GM23338 (cell line): ENCODE measurements at places on chromosomes 11 and 22.
A peak's percentile ranks its signal among the peaks of the same experiment; 100 is the strongest.

- no peak for DNase-seq
Observed at GRCh38 chr11:115498354-115498753, 5.9 kb downstream of the CADM1 start.

DNA sequence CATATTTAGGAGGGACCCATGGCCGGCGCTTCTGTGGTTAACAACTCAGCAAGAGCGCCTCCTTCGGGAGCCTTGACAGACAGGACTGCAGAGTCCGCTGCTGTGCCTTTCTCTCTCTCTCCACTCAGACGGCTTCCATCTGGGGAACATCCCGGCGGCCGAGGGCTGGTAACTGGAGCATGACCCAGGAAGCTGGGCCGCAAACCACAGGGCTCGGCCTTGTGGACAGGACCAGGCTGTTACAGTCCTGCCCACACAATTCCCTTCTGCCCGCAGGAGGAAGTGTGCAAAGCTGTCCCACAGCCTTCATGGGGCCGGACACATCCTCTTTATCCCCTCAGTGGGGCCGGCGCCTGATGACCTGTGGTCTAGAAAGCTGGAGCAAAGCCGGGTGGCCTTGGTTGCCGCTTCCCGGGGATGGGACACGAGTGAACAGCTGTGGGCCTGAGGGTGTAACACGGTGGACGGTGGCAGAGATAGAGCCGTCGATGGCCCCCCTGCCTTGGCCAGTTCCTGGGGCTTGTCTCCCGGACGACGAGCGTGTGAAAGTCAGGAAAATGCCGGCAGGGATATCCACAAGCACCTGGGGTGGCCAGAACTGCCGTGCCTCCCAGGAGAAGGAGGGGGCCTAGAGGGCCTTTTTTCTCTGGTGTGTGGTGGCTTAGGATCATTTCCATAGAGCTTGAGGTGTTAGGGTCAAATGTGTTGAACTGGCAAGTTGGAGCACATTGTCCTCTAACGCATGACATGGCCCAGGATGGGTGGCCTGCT lies 50.1 kb downstream of the FBLN1 start:
- DNase-seq = peak; percentile 73

DNA sequence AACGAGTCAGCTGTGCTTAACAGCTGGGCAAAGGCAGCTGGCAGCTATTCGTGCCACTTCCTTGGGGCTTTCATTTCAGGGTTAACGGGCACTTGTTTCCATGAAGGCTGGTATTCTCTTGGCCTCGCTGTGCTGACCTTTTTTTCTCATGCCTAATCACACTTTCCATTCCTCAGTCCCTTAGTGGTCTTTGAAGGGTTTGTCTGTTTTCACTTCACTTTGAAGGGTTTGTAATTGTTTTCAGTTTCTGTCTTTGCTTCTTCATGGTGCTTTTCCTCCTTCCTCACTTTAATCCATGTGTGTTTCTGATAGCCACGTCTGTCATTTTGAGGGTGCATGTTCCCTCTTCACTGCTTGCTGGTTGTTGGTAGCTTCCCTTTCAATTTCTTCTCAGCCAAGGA lies 24.6 kb downstream of the PPIL2 start:
- DNase-seq = no peak

- no peak for DNase-seq
Observed at GRCh38 chr11:128497061-128497775, 90.1 kb downstream of the ETS1 start.

DNA sequence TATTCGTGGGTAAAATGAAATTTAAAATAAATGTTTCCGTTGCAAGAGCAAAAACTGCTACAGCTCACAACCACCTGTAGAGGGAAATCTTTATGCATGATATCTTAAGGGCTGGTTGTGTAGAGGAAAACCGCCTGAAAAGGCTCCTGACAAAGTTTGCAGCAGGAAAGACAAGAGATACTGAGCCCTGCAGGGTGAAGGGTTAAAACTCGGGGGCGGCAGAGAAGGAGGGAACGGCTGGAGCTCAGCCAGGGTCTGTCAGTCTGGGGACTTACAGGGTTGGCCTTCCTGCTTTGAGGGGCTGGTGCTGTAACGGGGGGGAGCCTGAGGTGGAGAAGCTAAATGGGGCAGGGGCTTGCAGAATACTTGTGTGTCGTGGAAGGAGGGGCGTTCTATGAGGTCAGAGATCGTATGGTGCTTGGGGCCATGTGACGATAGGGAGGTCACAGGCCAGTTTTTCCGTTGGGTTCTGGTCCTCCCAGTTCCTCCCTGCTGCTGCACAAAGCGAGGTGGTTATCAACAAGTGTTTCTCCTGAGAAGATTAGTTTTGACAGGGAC lies 122.9 kb upstream of the HSD17B12 start:
- DNase-seq = peak; percentile 67

DNA sequence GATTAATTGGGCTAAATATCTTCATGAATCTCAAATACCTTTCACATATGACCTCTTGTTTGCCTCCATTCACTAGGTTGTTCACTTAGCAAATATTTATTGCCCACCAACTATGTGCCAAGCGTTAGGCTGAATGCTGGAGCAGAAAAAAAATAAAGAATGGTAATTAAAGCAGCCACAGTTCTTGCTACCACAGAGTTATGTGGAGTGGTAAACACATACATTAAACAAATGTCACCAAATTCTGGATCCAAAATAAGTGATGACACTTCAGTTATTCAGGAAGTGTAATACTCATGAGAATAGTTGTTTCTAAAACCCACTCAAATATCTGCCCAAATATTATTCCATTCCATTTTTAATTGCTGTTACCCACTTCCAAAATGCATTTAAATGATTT lies 128.4 kb downstream of the GRIA4 start:
- DNase-seq = no peak

DNA sequence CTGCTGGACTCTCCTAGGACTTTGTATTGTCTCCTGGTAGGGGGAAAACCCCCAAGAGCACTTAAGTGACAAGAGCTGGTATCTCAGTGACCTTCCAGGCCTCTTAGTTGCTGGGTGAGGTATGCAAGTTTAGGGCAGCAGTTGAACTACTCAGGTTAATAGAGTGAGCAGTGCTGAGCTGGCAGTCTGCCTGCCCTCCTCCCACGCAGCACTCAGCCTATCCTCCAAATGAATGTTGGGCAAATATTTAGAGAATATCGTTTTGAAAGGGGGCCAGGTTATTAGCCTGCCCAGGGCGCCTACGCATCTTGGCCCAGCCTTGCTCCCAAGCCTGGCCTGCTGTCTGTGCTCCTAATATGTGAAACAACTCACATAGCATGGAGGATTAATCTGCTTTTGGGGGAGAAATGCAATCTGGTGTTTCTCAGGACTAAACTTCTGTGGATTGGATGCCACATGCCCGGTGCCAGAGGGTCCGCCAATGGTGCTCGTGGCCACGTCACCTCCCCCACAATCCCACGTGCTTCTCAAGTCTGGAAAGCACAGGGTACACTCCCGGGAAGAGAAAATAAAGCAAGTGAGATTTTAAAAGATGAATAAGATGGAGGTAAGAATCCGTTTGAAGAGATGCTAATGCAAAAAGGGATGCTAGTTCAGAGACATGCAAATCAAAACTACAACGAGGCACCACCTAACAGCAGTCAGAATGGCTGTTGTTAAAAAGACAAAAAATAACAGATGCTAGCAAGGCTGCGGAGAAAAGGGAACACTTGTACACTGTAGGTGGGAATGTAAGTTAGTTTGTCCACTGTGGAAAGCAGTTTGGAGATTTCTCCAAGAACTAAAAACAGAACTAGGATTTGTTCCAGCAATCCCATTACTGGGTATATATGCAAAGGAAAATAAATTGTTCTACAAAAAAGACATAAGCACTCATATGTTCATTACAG lies 67.7 kb downstream of the SPON1 start:
- DNase-seq = no peak

DNA sequence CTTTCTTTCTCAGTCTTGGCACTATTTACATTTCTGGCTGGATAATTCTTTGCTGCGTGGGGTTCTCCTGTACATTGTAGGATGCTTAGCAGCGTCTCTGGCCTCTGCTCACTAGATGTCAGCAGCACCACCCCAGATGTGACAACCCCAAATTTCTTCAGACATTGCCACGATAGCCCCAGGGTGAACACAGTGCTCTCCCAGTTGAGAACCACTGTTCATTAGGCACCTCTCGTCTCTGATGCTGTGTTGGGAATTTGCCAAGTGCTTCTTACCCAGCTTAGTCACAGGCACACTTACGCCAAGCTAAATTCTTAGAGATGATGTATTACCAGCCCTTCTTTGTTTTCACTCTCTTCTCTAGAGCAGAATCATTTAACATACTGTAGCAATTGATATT lies 9.4 kb downstream of the TRIM6 start:
- no peak for DNase-seq

DNA sequence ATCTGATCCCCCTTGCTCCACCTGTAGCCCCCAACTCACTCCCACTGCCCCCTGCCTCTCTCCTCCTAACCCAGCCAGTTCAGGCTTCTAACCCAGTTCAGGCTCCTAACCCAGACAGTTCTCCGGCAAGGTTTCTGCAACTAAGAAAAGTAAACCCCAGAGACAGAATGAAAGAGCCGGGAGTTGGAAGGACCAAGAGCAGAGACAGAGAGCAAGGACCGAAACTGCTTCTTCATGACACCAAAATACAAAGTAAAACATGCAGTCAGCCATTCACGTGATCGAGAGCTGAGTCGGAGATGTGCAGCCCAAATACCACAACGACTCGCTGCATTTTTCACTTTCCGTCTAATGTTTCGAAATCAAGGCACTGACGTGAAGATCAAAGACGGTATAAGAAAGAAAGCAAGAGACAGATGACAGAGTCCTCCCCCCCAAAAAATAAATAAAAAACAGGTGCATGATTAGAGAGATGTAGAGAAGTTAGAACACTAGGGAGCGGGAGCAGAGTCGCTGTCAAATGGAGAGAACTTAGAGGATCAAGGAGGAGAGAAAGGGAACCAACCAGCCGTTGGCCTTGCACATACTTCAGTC lies 884 bp downstream of the IL10RA start:
- DNase-seq = no peak

- no peak for DNase-seq
Observed at GRCh38 chr11:15765530-15765929, 590.8 kb downstream of the SOX6 start.

GRCh38 chr11:12356944-12357655 lies 20.3 kb upstream of the PARVA start:
- no peak for DNase-seq

GRCh38 chr22:43260331-43261231 lies 73.6 kb upstream of the TTLL12 start:
- DNase-seq = peak; percentile 42

DNA sequence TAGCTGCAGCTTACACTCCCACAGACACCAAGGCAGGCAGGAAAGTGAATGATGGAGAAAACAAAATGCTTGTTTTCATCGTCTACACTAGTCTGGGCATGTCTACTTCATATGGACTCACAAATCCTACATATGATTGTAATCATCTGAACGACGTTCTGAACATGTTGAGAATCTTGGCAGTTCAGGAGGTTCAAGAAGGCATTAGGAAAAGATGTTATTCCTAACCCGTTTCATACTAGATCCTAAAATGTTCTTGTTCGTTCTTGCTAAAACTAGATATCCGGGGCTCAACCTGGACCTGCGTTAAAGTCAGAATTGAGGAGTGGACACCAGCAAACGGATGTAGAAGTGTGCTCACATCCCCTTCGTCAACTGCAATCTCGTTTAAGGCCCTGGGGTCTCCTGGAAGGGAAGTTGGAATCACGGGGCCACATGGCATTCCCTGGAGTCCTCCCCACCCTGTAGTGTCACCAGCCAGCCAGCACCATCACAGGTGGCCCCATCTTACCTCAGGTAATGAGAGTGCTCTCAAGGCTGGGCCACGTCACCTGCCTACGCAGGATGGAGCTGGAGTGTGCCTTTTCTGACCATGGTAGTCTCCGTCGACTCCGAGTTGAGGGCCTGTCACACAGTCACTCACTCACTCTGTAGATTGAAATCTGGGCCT lies 37.3 kb downstream of the C11orf58 start:
- no peak for DNase-seq

GRCh38 chr22:30685178-30685577 lies 9.5 kb upstream of the OSBP2 start:
- DNase-seq = no peak

- no peak for DNase-seq
Observed at GRCh38 chr22:46748908-46749675, 11.0 kb upstream of the CERK start.

GRCh38 chr11:46917109-46917761 lies 1.1 kb downstream of the LRP4 start:
- DNase-seq = peak; percentile 52

DNA sequence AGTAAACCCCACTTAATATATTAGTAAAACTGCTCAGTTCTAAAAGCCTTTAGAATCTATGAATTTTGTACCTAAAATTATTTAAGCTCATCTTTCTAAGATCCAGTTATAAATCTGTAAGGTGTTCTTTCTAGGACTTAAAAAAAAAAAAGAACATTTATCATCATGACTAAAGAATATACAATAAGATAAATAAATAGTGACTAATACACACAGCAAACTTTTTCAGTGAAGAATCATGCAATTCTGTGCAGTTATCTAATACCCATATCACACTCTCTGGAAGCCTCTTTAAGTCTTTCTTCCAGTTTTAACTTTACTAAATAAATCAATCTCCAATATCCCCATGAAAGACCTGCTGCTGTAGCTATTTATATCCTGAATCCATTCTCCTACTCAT lies 59.8 kb downstream of the CEP57 start:
- DNase-seq = no peak

GRCh38 chr11:7457211-7457610 lies 28.1 kb upstream of the OLFML1 start:
- DNase-seq = no peak

DNA sequence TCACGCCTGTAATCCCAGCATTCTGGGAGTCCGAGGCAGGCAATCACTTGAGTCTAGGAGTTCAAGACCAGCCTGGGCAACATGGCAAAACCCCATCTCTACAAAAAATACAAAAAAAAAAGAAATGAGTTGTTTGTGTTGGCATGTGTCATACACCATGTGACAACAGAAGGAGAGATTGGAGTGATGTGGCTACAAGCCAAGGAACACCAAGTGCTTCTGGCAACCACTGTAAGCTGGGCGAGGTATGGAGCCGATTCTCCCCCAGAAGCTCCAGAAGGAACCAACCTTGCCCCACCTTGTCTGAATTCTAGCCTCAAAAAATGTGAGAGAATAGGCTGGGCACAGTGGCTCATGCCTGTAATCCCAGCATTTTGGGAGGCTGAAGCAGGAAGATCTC lies 39.1 kb upstream of the SLC35C1 start:
- DNase-seq = no peak
